ENCODE measurements at places on chromosomes 2 and 18.

- no peak for DNase-seq
These were observed 1.1 kb downstream of the AGFG1 start for GRCh38 chr2:227473122-227473461.

DNA sequence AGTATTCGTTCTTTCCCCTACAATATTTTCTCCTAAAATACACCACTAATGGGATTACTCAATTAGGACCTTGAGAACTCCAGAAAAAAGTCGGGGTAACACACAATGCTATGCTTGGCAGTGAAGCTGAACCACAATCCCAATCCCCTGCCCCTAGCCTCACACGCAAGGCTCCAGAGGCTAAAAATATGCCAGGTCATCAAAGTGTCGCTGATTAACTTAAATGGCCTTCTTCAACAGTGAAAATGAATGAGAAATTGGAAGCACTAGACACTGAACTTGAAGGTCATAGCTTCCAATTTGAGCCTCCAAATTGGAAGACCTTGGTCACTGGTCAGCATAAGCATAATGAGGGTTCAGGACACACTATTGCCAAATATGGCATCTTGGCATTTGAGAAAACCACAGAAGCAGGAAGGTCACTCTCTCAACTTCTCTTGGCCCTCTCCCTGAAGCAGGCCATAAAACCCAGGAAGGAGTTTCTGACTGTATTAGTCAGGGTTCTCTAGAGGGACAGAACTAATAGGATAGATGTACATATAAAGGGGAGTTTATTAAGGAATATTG, 86.0 kb upstream of the SATB2 start:
- no peak for DNase-seq

DNA sequence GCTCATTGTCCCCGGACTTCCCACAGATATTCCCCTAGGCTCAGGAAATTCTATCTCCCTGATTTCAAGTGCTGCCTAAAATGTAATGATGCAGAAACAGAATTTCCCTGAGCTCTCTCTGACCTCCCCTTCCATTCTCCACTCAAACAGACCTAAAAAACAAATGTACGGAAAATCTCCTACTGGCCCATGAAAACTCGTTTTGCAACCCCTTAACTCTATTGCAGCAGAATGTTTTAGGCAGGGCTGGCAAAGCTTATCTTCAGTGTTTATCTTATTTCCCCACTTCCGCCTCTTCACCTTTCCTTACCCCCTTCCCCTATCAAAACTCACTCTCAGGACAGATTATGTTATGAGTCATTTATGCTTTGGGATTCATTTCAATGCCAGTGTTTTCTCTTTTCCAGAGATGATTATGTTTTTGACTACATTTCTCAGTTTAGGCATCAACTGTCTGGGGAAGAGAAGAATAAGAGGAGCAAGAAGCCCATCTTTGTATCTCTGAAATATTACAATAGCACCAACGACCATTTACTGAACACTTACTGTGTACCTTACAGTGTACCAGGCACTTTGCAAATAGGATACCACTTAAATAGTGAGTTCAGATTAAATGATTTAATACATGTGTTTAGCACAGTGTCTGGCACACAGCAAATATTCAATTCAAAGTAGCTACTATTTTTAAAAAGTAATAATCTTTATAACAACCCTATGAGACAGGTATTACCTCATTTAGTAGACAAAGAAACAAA, 53.9 kb upstream of the STPG4 start:
- DNase-seq: no peak

- no peak for DNase-seq
These were observed 8.9 kb downstream of the INPP4A start for GRCh38 chr2:98453531-98453930.

- no peak for DNase-seq
These were observed 219.8 kb downstream of the DPP10 start for GRCh38 chr2:114661971-114662939.

- DNase-seq: no peak
These were observed 240.8 kb downstream of the ZEB2 start for GRCh38 chr2:144279165-144279564.

DNA sequence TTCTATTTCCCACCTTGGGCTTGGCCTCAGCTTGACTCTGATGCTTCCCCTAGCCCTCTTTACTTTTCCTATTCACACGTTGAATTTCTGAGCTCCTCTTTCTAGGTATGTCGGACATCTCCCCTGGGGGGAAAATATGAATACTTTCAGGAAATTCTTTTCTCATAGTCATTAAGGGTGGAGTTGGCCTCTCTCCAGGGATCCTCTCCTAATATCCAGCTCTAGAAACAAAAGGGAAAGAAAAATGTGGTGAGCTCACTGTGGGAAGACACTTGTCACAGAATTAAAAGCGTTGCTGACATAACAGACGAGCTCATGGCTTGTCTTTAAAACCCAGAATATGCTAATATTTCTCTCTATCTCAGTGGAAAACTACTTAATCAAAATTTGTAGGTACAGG, 132.7 kb upstream of the MEX3C start:
- DNase-seq: no peak

DNA sequence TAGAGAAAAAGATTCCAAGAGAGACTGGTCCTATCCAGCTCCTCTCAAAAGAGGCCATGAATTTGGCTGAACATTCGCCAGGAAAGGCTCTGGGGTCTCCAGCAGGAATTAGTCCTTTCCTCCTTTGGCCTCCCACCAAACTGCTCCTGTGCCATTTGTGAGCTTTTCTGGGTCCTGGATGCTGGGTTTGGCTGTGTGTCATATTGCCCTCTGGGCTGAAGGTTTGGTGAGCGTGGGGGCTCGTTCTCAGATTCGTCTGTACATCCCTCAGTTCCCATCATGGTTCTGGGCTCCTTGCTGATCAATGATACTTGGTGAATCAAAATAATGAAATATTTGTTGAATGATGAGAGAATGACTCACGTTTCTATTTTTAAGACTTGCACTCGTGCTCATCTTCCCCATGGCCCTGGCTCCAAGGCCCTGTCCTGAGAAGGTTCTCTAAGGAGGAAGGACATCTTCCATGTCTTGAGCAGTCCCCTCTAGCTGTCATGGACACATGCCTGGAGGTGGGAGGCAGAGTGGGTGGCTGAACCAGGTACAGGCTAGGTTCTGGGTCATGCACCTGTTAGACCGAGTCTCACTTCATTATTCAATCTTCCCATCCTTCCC, 47.8 kb upstream of the RHOB start:
- no peak for DNase-seq

DNA sequence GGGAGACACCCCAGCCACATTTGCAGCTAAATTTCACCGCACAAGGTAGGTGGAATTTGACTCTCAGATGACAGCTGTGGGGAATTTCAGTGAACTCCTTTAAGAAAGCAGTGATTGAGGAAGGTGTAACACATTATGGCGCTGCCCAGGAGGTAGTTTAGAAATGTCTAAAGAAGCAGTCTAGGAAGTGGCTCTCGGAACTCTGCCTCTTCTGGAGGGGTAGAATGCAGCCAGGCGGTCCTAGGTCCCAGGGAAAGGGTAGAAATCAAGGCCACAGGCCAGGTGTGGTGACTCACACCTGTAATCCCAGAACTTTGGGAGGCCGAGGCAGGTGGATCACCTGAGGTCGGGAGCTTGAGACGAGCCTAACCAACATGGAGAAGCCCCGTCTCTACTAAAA, 179.0 kb upstream of the HAAO start:
- DNase-seq: no peak

DNA sequence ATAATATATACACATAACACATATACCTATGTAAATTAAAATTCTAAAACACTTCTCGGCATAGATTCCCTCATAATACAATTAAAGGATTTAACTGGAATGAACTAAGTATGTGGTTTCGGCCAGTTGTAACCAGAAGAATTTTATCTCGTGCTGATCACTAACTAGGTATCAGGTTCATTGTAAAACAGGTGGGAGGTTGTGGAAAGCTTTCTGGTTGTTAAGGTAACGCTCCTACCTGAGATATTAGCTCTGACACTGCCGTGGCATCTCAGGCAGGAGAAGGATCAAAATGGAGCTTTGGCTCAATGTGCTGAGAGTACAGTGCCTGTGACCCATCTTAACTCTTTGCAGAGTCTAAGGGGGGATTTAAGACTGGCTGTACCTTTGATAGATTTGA, 42.5 kb downstream of the SLC9A2 start:
- DNase-seq: no peak

GRCh38 chr2:110732422-110733413, at the start of gene ACOXL:
Gene ACOXL, plus strand, starts transcription at chr2:110732573. Its CDS starts 35,817 bp downstream, at chr2:110768390.
- no peak for DNase-seq

DNA sequence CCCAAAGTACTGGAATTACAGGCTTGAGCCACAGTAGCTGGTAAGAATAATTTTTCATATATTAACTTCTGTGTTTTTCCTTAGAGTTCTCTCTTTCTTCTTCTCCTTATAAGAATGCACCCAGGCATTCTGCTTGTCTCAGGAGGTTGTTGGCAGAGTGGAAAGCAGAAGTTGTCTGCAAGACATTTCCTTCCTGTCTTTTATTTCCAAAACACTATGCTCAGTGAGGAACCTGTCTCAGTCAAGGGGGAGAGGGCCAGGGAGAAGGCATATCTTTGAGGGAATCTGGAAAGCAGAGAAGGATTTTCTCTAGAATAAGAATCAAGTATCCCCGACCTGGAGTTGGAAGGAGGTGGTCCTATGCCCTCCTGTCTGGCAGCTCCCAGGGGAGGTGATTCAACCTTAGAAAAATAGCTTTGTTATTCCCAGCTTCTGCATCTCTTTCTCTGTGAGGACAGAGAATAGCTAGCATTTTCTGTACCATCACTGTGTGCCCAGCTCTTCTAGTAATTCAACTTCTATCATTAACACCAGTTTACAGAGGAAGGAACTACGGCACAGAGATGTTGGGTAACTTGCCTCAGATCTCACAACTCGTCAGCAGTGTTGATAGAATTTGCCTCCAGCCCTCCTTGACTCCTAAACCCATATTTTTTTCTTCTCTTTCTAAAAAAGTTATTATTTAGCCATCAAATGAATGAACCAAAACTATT, 3.8 kb upstream of the LPIN2 start:
- no peak for DNase-seq

DNA sequence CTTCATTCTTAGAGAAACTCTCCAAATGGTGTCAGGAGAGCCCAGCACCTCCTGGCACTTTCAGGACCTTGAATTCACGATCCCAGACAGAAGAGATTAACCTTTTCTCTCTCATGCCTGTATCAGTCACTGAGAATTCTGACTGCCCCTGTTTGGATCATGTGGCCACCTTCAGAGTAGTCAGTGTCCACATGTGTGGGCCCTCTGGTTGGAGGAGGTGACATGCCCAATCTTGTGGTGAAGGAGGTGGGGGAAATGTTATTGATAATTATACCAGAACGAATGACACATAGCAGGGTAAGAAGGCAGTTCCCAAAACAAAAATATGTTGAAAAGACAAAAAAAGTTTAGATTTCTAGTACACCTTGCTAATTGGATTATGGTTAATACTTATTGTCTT, 31.7 kb downstream of the UBXN4 start:
- no peak for DNase-seq

DNA sequence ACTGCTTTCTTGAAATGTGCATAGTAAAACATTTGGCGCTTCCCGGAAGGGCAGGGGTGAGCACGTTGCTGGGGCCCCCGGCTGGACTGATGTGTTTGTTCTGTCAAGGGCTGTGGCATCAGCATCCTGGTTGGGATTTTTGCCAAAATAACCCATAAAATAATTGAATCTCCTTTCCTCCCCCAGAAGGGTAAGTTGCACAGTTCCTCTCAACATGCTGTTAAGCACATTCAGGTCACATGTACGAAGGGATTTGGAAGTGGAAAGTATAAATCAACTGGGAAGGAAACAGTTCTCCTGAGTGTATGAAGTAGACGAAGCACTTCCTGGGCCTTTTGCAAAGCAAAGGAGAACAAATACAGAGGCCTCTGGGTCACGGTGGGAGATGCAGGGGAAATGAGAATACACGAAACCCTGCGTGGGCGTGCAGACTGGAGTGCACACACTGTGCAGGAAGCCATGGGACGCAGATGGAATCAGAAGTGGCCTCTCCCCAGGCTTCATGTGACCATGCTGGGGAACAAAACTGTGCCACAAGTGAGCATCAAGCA, 183.9 kb downstream of the LPIN1 start:
- no peak for DNase-seq

DNA sequence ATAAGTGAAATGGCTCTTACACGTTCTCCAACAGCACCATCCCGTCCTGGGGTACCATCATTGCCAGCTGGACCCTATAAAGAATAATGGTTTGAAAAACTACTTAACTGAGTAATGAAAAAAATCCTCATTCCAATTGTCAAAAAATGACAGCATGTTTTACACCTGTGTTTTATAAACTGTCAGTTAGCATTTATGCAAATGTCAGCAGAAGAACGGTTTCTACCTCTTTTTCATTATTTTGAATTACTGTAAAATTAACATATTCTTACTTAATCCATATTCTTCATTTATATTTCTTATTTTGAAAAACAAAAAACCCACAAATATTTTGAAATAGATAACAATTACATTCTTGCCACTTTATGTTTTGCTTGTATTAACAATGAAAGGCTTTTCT, 74.0 kb downstream of the COL3A1 start:
- no peak for DNase-seq

Data from GM20000 (cell line).